Right atrium auricular region (tissue), 2 donors: ENCODE measurements at places on chromosomes 1 and 21. TPM values are rescaled to one million over a fixed set of nuclear protein-coding genes. Genes with fewer than 3 reads are reported as not detected.

TDRD10 gene
- 0.85 TPM for total RNA-seq

FMN2 gene
- not detected for total RNA-seq

SAMSN1 gene
- 3.2 TPM for total RNA-seq

CYP4Z1 gene
- 0.35 TPM for total RNA-seq

CD48 gene
- 1.2 TPM for total RNA-seq

BCAR3 gene
- 12.7 TPM for total RNA-seq

SIPA1L2 gene
- total RNA-seq = 57.1 TPM

GRCh38 chr1:154845174-154845573, 24.9 kb downstream of the KCNN3 start:
- DNase-seq = no peak
- H3K4me3 ChIP-seq = no peak overlapping the region
- peaks cover 49% of the 10 kb centered on the region for H3K4me1 ChIP-seq
- no peaks in the 10 kb centered on the region for H3K27me3 ChIP-seq
- H3K27ac ChIP-seq = peak overlapping the region; percentile 32

DNA sequence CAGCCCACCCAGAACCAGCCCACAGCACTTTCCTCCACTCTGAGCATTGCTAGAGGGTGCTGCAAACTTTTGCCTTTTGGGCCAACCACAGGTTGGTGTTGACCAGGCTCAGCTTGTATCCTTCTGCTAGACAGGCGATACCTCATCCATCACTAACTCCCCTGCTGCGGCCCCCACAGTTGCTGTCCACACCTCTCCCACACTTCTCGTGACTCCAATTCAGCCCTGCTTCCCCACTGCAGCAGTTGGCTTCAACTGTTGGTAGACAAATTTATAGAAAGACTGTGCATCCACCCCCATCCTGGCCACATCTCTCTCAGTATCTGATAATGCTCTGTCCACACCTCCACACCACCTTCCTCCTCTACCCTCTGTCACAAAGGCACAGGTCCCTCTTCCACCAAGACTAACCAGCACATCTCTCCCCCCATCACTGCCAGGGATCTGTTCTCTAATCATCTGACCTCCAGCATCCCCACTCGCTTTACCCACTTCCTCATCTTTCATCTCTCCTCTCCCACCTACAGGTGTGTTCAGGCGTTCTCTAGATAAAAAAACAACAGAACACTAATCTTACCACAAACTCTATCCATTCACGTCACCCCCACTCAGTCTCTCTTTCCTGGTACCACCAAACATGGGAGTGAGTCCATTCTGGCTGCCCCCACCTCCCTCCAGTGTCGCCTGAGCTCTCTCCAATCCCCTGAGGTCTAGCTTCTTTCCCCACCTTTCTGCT, 15.8 kb upstream of the SLC25A44 start:
- H3K36me3 ChIP-seq = no peaks in the 10 kb centered on the region
- H3K4me1 ChIP-seq = no peaks in the 10 kb centered on the region

DNA sequence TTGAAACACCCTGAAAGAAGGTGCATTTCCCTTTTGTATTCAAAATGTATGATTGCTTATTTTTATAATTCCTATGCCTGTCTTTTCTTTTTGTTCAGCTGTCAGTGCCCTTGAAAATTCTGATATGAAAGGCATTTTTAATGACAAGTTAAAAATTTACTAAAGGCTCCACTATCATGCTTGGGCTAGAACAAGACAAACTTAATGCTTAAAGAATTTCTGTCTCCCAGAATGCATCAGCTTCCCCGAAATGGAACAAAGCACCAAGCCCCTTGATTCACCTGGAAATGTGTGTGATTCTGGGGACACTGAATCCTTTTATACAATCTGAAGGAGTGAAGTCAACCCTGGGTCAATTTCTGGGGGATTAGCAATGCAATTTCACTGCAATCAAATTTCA, 457.5 kb downstream of the LMO4 start:
- H3K4me3 ChIP-seq = no peak overlapping the region
- no peaks in the 10 kb centered on the region for H3K36me3 ChIP-seq
- H3K4me1 ChIP-seq = no peaks in the 10 kb centered on the region

DNA sequence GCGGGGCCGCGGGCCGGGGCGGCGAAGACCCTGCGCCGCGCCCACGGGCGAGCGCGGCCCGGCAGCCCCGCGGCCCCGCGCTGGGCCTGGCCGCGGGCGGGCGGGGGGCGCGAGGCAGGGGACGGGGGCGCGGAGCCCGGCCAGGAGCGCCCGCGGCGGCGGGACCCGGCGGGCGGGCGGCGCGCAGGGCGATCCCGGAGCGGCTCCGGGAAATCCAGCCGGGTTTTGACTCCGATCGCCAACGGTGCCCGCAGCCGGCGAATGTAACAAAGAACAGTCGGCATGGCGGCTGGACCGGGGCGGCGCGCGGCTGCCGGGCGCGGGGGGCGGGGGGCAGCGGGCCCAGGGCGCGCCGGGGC, 334 bp downstream of the PRDM15 start:
- H3K27ac ChIP-seq = peak overlapping the region; percentile 74
- peak overlapping the region; percentile 86 for H3K4me3 ChIP-seq
- no peaks in the 10 kb centered on the region for H3K27me3 ChIP-seq
- peaks cover 5% of the 10 kb centered on the region for H3K4me1 ChIP-seq
- DNase-seq = peak; percentile 83

- peak overlapping the region; percentile 87 for H3K27ac ChIP-seq
- no peak overlapping the region for H3K4me3 ChIP-seq
- DNase-seq = no peak
- H3K36me3 ChIP-seq = peaks cover 17% of the 10 kb centered on the region
Measured at GRCh38 chr1:27557596-27558340, 46.2 kb downstream of the AHDC1 start.

DNA sequence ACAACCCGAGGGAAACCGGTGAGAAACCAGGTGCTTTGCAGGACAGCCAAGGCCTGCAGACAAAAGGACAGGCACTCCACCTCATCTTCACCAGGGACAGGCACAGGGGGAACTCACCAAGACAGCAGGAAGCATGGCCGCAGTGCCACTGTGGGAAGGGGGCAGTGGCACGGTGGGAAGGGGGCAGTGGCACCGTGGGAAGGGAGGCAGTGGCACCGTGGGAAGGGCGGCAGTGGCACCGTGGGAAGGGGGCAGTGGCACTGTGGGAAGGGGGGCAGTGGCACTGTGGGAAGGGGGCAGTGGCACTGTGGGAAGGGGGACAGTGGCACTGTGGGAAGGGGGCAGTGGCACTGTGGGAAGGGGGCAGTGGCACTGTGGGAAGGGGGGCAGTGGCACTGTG, 28.4 kb upstream of the LRRC47 start:
- no peak overlapping the region for H3K27ac ChIP-seq
- no peaks in the 10 kb centered on the region for H3K4me1 ChIP-seq
- H3K4me3 ChIP-seq = no peak overlapping the region
- peaks cover 84% of the 10 kb centered on the region for H3K36me3 ChIP-seq

GRCh38 chr1:110440877-110441276, 10.1 kb upstream of the PROK1 start:
- no peak overlapping the region for H3K4me3 ChIP-seq
- DNase-seq = peak; percentile 78
- H3K4me1 ChIP-seq = peaks cover 6% of the 10 kb centered on the region
- H3K27ac ChIP-seq = no peak overlapping the region

DNA sequence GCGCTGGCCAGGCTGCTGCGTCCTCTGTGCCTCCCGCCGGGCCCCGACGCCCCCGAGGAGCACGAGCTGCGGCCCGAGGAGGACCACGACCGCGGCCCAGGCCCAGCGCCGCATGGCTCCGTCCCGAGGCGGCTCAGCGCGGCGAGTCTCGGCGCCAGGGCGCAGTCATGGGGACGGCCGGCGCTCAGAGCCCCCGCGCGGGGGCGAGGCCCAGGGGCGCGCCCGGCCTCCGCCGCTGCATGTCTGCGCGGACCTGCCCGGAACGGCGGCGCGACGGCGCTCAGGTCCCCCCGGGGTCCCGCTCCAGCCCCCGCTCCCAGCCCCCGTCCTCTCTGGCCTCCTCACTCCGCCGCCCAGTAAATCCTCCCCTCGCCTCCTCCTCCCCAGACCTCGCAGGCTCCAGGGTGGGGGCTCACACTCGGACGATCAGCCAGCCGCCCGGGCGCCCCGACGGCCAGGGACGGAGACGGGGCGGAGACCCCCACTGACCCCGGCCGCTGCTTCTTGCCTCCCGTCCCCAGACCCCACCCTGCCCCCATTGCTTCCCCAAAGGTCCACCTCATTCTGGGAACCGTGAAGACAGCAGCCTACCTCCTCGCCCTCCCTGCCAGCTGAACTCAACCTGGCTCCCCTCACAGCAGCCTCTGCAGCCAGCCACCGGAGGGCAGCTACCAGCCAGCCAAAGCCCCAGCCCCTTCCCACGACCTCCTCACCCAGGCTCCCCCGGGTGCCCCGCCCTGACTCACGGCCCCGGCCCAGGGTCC, at the start of gene C1QTNF12:
TSS of gene C1QTNF12 (minus strand) at position 146 of the 764 bp plus-strand sequence. CDS start at position 114, 32 bp downstream.
- no peak for DNase-seq
- H3K36me3 ChIP-seq = no peaks in the 10 kb centered on the region
- H3K27me3 ChIP-seq = peaks cover 8% of the 10 kb centered on the region
- H3K4me1 ChIP-seq = peaks cover 14% of the 10 kb centered on the region
- H3K27ac ChIP-seq = no peak within 1 kb of the TSS
- peak within 1 kb of the TSS; percentile 4 for H3K4me3 ChIP-seq

GRCh38 chr1:29651684-29652665, 415.7 kb downstream of the PTPRU start:
- H3K27ac ChIP-seq = no peak overlapping the region
- H3K4me1 ChIP-seq = no peaks in the 10 kb centered on the region
- H3K36me3 ChIP-seq = no peaks in the 10 kb centered on the region
- peak; percentile 36 for DNase-seq

DNA sequence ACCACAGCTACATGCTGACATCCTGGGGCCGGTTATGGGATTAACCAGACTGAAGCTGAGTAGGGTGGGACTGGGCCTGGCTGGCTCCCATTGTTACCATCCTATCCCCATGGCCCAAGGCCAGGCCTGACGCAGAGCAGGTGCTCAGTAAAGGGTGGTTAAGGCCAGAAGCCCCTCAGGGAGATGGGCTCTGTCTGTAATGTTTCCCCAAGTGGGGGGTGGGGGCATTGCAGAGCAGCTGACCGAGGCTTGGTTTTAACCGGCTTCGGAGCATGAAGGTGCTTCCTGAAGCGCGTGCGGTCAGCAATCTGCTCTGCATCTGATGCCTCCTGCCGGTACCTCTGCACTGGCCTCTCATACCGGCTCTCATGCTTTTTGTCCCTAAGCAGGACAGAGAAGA, 83.4 kb upstream of the ACTL8 start:
- H3K27me3 ChIP-seq = no peaks in the 10 kb centered on the region
- H3K4me1 ChIP-seq = no peaks in the 10 kb centered on the region
- H3K4me3 ChIP-seq = no peak overlapping the region
- no peak for DNase-seq

GRCh38 chr1:178092878-178093493, 918 bp upstream of the RASAL2 start:
- H3K27me3 ChIP-seq = no peaks in the 10 kb centered on the region

GRCh38 chr1:164589961-164590507, 31.1 kb downstream of the PBX1 start:
- no peaks in the 10 kb centered on the region for H3K36me3 ChIP-seq
- H3K27ac ChIP-seq = no peak overlapping the region

DNA sequence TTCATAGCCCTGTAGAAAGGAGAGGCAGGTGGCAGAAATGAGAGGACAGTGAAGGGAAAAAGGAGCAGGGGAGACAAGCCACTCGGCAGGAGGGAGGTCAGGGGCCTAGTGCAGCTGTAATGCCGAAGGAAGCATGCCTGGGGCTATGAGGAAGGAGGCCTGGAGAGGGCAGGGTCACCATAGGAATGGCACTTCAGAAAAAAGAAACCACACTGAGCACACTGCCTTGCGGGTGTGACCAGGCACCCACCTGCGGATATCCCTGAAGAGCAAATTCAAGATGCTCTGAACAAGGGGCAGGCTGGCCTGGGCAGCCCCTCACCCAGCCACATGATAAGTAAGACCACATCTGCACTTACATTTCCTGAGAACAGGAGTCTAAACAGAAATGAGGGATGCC, 104.7 kb downstream of the JAK1 start:
- H3K4me1 ChIP-seq = peaks cover 3% of the 10 kb centered on the region
- no peak overlapping the region for H3K27ac ChIP-seq
- no peak overlapping the region for H3K4me3 ChIP-seq
- H3K27me3 ChIP-seq = no peaks in the 10 kb centered on the region

- no peak overlapping the region for H3K27ac ChIP-seq
- DNase-seq = no peak
- peaks cover 38% of the 10 kb centered on the region for H3K36me3 ChIP-seq
- no peak overlapping the region for H3K4me3 ChIP-seq
- H3K27me3 ChIP-seq = no peaks in the 10 kb centered on the region
Measured at GRCh38 chr1:42669936-42670335, 11.7 kb downstream of the PPIH start.

DNA sequence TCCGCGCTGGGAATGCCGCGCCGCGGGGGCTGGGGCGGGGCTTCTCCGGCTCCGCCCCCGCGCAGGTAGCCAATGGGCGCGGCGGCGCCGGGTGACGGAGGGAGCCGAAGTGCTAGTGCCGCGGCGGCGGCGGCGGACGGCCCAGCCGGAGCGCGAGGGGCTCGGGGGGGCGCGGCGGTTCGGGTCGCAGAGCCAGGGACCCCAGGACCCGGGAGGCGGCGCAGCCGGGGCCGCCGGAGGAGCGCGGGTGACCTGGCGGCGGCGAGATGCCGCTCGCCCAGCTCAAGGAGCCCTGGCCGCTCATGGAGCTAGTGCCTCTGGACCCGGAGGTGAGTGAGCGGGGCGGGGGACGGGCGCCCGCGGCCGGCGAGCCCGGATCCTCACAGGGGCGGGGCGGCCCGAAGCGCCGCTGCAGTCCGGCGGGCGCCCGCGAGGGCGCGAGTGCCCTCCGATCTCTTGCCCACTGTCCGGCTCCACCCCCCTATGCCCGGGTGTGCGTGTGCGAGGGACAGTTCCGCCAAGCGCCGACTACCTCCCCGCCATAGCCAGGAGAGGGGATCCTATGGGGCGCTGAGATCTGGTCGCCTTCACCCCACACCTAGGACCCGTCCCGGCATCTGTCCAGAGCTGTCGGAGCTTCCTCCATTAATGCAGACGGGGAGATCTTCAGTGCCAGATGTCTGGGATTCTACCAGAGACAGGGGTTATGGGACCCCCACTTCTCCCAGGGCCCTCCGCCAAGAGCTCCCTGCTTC, at the start of gene RPS6KA1:
TSS of gene RPS6KA1 (plus strand) at position 107 of the 755 bp plus-strand sequence. CDS start at position 267, 160 bp downstream.
- H3K4me3 ChIP-seq = peak within 1 kb of the TSS; percentile 56
- peaks cover 15% of the 10 kb centered on the region for H3K4me1 ChIP-seq
- H3K36me3 ChIP-seq = no peaks in the 10 kb centered on the region
- no peak for DNase-seq
- H3K27ac ChIP-seq = peak within 1 kb of the TSS; percentile 20

- H3K4me3 ChIP-seq = no peak overlapping the region
- DNase-seq = no peak
- H3K27me3 ChIP-seq = no peaks in the 10 kb centered on the region
- H3K4me1 ChIP-seq = no peaks in the 10 kb centered on the region
Measured at GRCh38 chr1:40210511-40211204, 37.1 kb upstream of the TMCO2 start.
